ENCODE measurements at places on chromosomes 4 and X.
A peak's percentile ranks its signal among the peaks of the same experiment; 100 is the strongest.

DNA sequence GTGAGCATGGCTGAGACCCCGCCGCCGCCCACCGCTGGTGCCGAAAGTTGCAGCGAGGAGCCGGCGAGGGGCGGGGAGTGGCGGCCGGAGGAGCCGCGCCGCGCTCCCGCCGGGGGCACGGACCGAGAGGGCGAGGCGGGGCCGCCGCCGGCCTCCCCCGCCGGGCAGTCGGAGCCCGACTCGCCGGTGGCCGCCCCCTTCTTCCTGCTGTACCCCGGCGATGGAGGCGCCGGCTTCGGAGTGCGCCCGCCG, 16.5 kb downstream of the UTP3 start:
- DNase-seq, result no peak

GRCh38 chr4:171542640-171543039, 270.6 kb upstream of the GALNTL6 start:
- DNase-seq, result no peak

- no peak for DNase-seq
These were observed 175.3 kb upstream of the MID1 start for GRCh38 chrX:10795721-10796120.

- no peak for DNase-seq
These were observed 11.2 kb downstream of the WDR1 start for GRCh38 chr4:10105421-10105820.

DNA sequence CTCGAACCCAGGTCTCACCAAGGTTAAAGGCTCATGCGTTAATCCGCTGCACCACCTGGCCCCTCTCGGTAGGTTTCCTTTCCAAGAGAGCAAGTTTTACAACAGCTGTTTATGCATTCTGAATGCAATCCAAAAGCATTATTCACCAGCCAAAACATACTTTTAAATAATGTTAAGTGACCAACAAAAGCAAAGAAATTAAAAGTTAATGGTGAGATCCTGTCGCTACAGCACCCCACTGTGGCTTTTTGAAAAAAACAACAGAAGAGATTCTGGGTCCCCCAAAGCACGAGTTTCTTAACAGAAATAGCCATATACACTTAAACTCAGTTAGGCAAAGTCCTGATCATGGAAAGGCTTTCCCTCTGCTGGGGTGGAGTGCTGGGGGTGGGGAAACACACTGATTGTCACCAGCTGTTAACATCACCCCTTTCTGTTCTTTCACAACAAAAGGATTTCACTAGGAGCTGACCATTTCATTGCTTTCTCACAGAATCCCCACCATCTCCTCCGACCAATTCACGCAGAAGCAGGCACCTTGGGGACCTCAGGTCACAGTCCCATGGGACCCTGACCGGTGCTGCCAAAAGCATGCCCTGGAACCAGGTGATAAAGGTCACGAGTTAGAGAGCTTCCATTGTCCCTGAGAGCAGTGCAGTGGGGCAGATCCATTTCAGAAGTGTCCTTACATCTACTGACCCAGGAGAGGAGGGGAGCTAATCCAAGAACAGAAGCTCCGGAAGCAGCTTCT, 51.2 kb downstream of the ZNF827 start:
- DNase-seq, result peak; percentile 71

DNA sequence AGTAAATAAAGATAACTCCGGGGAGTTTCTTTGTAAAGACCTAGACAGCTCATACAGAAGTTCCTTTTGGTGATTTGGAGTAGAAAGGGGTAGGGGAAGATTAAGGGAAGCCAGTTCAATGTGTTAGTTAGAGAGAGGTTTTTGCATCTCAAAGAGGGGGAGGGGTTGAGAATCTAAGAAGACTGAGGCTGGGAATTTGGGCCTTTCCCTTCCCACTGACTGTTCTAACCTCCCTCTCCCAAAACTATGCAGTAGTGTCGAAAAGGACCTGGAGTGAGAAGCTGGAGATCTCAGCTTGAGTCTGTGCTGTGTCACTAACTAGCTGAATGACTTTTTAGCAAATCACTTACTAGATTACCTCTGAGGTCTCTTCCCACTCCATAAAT, 55.7 kb upstream of the CCDC160 start:
- no peak for DNase-seq

DNA sequence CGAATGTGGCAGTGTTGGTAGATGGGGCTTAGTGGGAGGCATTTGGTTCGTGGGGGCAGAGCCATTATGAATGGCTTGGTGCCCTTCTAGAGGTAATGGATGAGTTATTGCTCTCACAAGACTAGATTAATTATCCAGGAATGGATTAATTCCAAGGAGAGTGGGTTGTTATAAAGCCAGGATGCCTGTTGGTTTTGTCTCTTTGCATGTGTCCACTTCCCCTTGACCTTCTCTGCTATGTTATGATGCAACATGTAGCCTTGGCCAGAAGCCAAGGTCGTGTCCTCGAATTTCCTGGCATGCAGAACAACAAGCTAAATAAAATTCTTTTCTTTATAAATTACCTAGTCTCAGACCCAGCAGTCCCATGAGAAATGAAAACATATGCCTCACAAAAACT, 111.2 kb upstream of the PLS3 start:
- DNase-seq, result peak; percentile 0

- DNase-seq, result no peak
These were observed 166.4 kb upstream of the AFF2 start for GRCh38 chrX:148333989-148334388.

- no peak for DNase-seq
These were observed 973.1 kb upstream of the GRID2 start for GRCh38 chr4:91330555-91331137.

GRCh38 chr4:10743357-10743756, 58.8 kb upstream of the CLNK start:
- no peak for DNase-seq

DNA sequence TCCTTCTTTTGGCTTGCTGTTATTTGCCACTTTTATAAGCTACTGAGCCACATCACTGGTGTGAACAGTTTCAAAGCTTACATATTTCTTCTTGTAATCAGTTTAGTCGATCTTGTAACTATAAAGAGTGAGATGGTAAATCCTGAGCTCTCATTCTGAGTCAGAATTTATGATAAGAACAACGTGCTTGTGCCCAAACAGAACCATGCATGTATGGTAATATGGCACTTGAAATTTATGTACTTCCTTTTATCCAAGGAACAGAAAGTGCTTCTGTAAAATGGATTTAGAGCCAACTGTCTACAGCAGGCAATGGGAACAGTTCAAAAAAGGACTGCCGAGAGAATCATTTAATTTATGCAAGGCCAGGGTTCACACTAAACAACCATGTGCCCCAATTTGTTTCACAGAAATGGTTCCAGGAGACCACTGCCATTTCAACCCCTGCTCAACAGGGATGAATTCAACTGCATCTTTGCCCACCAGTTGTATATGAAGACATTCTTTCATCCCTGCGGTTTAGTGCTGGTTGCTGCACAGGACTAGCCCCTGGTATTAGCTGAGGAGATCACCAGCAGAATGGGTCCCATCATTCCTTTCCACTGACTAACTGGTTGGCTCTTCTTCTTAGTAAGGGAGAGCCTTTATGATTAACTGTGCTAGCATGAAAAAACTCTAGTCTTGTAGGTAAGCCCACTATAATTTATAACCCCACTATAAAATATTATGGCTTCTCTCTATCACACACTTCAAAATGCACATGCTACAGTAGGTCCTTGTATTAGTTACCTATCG, 162.9 kb upstream of the PGRMC2 start:
- no peak for DNase-seq

GRCh38 chrX:135984256-135984655, 979 bp upstream of the SLC9A6 start:
- DNase-seq, result no peak

DNA sequence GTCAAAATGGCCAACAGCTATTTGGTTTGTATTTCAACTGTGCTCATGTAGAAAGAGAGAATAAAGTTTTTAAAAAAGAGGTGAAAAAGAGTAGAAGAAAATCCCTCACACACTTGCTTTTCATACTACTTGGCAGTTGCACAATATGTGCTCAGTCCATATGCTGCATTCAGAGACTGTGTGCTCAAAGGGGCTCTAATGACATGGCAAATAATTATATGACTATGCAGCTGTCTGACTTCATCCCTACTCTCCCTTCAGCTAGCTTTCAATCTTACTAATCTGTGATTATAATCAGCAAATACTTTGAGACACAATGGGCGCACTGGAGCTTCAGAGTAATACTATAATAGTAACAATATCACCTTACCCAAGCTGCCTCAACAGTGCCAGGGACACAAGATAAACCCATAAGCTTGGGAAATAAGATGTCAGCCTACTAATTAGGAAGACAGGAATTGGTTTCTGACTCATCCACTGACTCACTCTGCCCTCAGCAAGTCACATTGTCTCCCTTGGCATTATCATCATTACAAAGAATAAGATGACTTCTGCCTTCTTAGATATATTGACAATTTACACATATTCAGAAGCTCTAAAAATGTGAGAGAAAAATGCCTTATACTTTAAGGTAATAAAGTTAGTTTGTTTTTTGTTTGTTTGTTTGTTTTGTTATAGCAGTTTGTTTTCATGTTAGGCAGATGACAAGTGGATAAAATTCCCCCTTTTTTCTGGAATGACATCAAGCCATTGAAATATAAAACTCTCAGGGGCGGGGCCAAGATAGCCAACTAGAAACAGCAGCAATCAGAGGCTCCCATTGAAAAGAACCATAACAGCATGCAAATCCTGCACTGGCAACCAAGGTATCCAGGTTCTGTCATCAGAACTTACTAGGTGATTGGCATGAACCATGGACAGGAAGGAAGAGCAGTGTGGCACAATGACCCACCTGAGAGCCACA, 311.6 kb downstream of the FAM133A start:
- no peak for DNase-seq

All from skin of body (tissue), 3 donors.